ENCODE measurements at places on chromosomes 3 and 15.

DNA sequence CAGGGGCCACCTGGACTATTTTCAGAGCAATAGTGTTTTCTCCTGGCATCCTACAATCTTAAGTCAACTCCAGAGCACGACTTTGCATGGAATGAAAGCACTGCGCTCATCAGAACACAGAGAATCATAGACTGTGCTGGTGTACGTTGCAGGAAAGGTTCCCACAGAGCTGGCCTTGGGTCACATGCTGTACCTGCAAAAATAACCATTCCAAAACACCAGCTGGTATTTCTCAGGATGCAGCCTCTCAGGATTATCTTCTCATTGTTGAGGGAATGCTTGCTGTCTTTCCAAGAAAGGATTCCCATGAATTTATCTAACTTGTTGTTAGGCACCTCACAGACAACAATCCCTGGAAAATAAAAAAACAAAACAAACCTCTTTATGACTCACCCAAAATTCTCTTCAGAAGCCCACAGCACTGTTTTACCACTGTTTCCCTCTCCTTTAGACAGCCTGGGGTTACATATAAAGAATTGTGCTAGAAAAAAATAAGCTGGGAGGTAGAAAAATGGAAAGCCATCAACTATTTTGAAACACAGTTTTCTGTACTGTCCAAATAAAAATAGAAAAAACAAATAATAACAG is 131.7 kb downstream of the ATP8B4 start:
- DNase-seq: no peak

DNA sequence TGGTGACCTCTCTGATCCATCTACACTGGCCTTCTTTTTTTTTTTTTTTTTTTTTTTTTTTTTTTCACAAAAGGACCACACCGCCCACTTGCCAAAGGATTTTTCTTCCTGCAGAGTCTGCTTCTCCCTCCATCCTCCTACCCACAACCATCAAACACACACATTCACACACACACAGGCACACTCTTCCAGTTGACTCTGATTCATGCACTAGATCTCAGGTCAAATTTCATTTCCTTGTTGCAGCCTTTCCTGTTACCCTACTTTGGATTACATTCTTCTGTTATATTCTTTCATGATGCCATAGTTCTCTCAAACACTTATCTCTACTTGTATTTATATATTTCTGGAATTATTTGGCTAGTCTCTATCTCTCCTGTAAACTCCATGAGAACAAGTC is 133.9 kb downstream of the STAC start:
- DNase-seq: no peak

GRCh38 chr3:42839616-42840015 is 30.4 kb downstream of the ACKR2 start:
- DNase-seq: peak; percentile 5

DNA sequence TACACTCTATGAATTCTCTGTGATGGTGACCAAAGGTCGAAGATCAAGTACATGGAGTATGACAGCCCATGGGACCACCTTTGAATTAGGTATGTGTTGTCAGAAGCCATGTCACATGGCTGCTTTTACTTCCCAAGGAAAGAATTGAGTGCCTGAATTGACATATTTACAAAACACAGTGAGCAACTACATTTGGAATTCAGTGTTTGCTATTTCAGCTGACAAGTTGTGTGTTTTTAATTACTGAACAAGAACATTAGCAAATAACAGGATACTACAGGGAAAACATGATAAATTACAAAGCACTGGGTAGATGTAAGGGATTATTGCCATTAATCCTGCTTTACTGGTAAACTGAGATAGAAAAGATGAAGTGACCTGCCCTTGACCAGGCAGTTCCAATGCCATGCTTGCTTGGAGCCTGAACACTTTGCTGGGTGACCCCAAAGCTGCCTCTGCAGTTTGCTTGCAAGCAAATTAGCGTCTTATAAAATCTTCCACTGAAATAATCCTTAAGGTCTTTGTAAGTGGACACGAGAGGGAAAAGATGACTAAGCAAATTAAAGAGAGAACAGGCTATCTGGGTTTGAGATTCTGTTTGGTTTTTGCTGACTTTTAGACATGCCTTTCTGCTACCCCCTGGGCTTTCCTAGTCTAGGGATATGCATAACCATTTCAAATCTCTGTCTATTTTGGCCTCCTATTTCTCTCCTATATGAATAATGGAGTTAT is 98.2 kb downstream of the HCN4 start:
- DNase-seq: no peak

- no peak for DNase-seq
Measured at GRCh38 chr3:155886915-155887314, 16.5 kb downstream of the GMPS start.

GRCh38 chr3:138600100-138600745 is 6.2 kb upstream of the CEP70 start:
- no peak for DNase-seq

DNA sequence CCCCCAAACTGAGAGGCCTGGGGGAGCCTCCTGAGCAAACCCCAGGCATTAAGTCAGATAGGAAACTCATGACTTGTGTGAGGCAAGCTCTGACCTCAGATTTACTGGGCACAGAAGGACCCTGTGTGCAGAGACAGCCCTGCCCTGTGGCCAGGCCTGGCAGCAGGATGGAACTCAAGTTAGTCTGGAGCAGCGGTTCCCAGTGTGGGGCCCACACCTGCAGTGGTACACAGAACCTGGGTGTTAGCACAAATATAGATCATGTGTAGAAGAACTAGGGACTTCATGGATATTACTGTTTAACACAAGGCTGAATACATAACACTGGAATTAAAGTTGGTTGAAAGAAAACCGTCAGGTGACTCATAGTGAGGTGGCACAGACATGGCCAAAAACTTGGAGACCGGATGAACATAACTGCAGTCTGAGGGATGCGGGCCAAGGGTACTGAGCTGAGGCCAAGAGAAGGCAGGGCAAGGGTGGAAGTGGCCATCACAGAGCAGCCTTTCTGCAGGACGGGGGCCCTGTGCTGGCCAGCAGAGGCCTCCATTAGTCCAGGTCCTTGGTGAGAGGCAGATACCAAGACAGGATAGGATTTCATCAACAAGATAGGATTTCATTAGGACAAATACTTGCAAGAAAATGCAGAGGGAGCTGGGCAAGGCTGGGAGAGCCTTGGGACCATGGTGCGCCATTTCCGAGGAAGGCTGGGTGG is 40.9 kb downstream of the IRAK2 start:
- DNase-seq: no peak

DNA sequence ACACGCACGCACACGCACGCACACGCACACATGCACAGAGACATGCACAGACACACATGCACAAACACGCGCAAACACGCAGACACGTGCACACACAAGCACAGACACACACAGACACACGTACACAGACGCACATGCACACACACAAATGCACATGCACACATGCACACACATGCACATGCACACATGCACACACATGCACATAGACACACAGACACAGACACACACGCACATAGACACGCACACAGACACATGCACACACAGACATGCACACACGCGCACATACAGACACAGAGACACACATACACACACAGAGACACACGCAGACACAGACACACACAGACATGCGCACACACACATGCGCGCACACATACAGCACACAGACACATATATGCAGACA is 26.4 kb upstream of the PIGZ start:
- no peak for DNase-seq

DNA sequence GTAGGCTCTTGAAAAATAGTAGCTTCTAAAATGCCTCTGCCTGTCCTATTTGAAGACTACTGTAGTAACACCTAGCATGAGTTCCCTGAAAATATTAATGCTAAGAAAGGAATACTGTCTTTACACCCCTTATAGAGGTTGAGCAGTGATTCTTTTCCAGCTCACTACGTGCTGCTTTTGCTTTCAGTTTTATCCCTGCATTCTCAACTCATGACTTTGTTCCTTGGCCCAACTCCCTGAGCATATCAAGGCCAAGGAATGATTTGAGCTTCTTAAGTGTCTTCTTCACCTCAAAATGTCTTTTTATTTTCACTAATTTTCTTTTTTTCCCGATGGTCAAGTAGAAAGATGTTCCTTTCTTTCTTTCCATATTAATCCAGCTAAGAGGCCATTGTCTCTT is 16.5 kb upstream of the P2RY13 start:
- DNase-seq: no peak

GRCh38 chr3:123679712-123680386 is 95.0 kb upstream of the HACD2 start:
- DNase-seq: no peak

DNA sequence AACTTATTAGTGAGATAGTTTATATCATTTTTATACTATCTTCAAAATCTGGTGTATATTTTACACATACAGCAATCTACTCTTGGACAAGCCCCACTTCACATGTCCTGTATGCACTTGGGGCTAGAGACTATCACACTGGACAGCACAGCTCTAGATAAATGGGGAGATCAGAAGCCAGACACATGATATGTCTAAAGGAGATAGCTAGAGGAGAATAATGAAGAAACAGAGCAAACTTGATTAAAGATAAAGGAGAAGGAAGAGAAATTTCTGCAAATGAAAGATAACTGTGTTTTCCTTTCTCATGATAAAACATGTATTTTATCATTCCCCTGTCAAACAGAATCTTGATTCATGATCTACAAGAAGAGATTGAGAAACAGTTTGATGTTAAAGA is 13.0 kb downstream of the CPA3 start:
- DNase-seq: no peak

- DNase-seq: no peak
Measured at GRCh38 chr15:72034351-72034750, 83.6 kb downstream of the MYO9A start.

- no peak for DNase-seq
Measured at GRCh38 chr3:179446501-179446900, 4.8 kb downstream of the GNB4 start.

DNA sequence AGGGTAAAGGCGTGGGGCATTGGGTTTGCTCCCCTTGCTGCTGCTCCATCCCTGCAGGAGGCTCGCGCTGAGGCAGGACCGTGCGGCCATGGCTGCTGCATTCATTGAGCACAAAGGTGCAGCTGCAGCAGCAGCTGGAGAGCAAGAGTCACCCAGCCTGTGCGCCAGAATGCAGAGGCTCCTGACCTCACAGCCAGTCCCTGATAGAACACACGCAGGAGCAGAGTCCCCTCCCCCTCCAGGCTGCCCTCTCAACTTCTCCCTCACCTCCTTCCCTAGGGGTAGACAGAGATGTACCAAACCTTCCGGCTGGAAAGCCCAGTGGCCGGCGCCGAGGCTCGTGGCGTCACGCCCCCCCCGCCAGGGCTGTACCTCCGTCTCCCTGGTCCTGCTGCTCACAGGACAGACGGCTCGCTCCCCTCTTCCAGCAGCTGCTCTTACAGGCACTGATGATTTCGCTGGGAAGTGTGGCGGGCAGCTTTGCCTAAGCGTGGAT is 47.0 kb downstream of the PGPEP1L start:
- DNase-seq: no peak
